RWPE1 (cell line): ENCODE measurements at places on chromosomes 6 and 20.

DNA sequence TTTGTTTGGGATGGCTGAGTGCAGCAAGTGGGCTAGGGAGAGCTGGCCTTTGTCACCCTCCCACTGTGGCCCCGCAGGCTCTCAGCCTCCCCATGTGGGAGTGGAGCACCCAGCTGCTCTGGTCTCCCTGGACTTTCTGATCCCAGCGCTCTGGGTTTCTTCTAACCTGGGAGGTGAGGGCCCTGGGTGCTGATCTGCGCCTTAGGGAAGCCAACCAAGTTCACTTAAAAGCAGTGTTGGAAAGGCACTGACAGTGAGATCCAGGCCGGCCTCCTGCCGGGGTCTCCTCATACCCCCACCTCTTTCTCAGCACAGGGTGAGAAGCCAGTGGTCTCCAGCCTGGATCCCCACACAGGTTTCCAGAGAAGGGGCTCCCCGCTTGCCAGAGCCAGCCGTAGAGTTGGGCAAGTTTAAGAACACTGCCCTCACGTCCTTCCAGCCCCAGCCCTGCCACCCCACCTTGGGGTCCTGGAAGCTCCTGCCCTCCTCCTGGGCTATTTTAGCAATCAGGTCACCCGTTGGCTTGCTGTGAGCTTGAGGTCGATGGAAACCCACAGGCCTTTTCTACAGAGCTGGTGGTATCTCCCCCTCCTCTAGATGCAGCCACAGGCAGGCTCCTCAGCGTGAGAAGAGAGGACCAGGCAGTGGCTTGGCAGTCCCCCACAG is 9.6 kb downstream of the C20orf203 start:
- DNase-seq, result no peak

- DNase-seq, result peak; percentile 38
Observed at GRCh38 chr6:42742116-42742894, 3.6 kb downstream of the TBCC start.

DNA sequence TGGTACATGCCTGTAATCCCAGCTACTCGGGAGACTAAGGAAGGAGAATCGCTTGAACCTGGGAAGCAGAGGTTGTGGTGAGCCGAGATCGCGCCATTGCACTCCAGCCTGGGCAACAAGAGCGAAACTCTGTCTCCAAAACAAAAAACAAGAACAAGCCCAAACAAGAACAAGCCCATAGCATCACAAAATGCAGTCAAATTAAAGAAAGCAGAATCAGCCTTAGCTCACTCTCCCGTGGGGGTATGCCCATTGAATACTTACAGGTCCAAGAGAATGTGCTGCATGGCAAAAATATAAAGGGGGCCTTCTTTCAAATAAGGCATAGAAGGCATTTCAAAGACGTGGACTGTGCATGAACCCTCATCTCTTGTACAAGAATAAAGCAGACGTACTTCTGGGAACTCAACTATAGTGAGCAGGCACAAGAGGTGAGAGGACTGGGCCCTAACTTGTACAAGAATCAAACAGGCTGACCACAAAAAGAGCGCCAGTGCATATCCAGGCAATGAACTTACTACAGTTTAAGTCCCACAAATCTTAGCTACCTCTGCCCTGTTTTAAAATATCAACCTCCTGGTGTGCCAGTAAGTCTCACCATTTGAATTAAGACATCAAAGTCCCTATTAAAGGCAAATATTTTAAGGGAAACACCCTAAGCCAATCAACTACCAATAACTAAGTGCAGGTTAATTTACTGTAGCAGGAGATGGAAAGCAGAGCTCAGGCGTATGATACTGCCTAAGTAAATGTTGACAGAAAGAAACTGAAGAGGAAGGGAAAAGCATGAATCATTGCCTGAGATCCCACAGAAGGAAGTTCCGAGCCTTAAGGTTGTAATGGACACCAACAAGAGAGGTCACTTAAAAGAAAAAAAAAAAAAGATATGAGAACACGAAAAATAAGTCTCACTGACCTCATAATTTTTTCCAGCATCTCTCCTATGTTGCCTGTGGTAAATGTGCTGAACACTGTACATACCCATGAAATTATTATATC is 37.4 kb downstream of the TOMM6 start:
- DNase-seq, result no peak

DNA sequence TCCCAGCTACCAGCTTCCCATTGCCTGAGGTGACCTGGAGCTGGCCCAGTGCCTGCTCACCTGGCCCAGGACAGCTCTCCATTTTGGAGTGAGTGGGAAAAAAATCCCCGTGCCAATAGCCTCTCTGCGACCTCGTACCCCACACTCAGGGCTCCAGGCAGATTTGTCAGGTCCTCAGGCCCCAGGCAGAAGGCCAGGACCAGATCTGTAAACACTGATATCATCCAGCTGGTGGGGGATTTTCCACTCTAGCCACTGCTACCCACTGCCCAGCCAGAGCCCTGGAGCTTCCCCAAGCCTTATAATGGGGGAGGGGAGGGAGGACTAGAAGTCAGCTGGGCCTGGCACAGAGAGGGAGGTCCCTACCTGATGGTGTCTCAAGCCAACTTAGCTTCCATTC is 1.3 kb upstream of the PGC start:
- no peak for DNase-seq

DNA sequence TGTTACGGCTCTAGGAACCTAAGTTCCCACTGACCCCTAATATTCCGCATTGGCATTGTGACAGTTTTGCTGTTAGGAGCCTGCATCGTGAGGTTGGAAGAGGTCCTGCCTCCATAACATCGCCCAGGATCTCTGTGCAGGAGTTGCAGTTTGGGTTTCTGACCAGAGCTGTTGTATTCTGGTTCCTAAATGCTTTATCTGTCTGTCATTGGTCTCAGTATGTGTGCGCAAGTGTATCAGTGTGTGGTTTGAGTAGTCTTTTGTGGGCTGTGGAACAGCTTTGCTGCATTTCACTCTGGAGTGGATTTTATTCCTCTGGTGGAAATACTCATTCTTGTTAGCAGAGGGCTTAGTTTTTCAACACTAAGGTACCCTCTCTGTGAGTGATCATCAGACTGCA is 95.6 kb downstream of the CDYL start:
- no peak for DNase-seq

- DNase-seq, result peak; percentile 48
Observed at GRCh38 chr20:34389954-34390555, 27.0 kb downstream of the ITCH start.

DNA sequence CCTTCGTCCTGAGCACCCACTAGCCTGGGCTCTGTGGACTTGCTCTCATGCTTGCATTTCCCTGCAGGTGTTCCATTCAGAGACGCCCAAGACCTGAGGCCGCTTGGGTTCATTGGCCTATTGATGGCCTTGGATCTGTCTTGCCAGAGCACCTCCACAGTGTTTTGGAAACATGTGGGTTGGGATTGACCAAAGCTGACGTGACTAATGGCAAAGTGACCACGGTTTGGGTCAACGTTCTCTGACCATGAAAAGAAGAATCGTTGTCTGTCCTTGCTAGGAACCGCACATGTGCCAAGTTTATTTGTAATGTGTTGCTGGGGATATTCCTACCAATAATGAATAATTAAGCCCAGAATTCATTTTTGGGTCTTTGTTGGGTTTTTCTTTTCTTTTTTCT is 29.8 kb upstream of the BMP6 start:
- DNase-seq, result no peak

- DNase-seq, result no peak
Observed at GRCh38 chr20:25135031-25135430, 53.1 kb upstream of the VSX1 start.

DNA sequence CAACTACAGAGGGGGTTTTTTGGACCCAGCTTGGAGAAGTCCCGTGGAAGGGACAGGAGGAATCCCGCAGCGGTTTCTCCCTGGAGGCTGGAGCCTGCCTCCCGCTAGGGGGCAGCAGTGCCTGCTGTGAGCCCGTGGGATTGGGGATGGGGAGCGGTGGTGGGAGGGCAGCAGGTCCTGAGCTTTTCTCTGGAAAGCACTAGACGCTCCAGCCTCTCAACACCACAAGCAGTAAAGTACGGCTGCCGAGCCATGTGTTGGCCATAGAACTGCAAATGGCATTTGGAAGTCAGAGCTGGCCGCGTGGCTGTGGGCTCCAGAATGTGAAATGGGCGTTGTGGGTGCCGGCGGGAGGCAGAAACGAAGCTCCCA is 47.8 kb downstream of the GMPR start:
- no peak for DNase-seq

- peak; percentile 20 for DNase-seq
Observed at GRCh38 chr6:63493557-63493956, 78.7 kb upstream of the LOC128125822 start.

GRCh38 chr6:34795836-34796425 is 4.0 kb downstream of the BLTP3A start:
- no peak for DNase-seq

GRCh38 chr6:124011180-124011579 is 207.5 kb downstream of the NKAIN2 start:
- no peak for DNase-seq

GRCh38 chr6:23325065-23325464 is 755.7 kb downstream of the HDGFL1 start:
- no peak for DNase-seq

DNA sequence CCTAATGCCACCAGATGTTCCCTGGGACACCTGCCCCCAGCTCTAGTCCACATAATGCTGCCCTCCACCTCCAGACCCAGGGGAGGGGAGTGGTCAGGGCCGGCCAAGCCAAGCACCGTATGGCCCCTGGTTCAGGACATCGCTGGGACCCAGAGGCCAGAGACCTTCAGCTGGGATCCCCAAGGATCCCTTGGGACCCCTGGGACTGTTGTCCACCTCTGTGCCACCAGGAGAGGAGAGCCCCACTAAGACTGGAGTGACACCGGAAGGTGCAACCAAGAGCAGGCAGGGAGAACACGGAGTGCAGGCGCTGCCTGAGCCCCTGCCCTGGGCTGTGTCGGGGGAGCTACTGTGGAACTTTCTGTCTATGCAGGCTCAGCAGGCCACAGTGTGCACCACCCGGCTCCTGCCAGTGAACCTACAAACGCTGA is 43.6 kb downstream of the CTCFL start:
- DNase-seq, result no peak

GRCh38 chr20:20699144-20699543 is 13.3 kb downstream of the RALGAPA2 start:
- DNase-seq, result no peak

DNA sequence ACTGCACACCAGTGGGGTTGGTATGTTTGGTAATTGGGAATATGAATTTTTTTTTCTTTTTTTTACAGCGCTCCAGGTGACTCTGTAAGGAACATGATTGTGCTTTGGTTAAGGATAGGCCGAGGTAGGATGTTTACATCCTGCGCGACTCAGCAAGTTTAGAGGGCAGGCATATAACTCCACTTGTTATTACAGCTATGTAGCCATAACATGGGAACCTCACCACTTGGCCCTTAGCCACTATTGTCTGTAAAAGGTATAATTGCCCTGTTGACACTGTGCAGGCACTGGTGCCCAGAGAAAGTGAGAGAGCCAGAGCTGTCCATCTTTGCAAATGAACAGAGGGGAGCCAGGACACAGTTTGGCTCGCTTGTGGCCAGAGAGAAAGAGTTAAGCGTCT is 172.9 kb downstream of the MCHR2 start:
- DNase-seq, result no peak

GRCh38 chr20:57179265-57179664 is 87.2 kb downstream of the BMP7 start:
- peak; percentile 88 for DNase-seq
